ENCODE measurements at places on chromosomes 7 and 10.

DNA sequence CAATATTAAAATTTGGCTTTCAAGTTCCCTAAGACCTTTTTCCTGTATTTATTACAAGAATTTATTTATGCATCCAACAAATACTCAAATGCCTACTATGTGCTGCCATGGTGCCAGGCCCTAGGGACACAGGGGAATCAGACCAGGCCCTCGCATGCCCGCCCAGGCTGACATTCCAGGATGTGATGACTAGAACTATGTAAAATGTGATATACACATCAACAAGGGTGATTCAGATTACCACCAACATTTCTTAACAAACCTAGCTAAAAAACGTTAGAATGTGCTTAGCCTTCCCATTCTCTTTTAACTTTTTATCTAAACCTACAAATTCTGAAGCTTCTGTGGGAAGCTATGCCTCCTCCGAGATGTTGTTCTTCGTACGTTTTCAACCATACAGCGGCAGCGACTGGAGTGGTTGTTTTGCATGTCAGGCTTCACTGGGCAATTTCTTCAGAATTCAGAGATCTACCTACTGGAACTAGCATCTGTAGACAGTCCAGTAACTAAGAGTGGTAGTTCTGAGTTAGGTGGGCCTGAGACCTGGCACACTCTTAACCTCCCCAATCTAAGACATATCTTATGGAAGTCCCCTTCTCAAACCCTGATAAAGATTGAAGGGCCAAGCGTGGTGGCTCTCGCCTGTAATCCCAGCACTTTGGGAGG lies 22.1 kb downstream of the GNA12 start:
- no peak for DNase-seq

DNA sequence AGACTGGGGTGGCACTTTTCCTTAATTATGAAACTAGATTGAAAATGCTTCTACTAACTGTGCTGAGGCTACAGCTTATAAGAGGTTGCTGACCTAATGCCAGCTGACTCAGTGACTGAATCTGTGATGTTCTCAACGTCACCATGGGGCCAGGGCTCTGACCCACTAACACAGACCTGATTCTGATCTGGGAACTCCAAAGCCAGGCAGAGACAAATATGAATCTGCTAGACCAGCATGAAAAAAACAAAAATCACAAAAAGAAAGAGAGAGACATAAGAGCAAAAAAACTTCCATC lies 16.1 kb downstream of the USP6NL start:
- DNase-seq = no peak

DNA sequence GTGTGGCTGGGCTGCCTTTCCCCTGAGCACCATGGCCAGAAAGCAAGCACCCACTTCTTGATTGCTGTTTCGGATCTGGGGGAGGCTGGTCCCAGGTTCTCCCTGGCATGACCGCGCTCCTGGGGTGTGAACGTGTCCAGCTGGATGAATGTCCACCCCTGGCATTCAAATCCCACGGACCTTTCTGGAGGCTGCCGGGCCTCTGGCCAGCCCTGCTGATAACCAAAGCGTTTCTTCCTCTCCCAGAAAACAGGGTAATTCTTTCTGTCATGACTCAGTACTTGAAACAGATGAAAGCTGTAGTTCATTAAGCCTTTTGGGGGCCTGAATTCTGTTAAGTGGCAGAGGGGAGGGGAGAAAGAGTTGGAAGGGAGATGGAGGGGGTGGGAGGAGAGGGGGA lies 73.1 kb upstream of the SAMD8 start:
- DNase-seq = no peak

- no peak for DNase-seq
Observed at GRCh38 chr10:68365611-68366010, 32.9 kb upstream of the PBLD start.

GRCh38 chr10:102118867-102119266 lies 1.3 kb downstream of the LDB1 start:
- no peak for DNase-seq

DNA sequence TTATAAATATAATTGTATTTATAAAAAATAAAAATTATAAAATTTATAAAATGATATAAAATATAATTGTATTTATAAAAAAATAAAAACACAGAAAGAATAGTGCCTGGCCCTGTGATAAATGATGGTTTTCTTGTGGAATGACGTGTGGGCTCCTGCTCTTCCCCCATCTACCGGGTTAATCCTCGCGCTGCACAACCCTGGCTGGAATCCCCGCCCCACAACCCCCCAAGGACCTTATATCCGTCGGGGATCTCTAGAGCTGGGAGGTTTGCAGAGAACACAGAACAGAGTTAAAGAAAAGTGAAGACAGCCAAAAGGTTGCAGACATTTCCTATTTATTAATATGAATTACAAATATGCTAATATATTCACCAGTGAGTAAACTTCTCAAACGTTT lies 95.4 kb upstream of the NPS start:
- no peak for DNase-seq

- no peak for DNase-seq
Observed at GRCh38 chr7:76011442-76011861, 17.1 kb upstream of the TMEM120A start.

- DNase-seq = no peak
Observed at GRCh38 chr10:1896153-1896552, 158.8 kb upstream of the ADARB2 start.

DNA sequence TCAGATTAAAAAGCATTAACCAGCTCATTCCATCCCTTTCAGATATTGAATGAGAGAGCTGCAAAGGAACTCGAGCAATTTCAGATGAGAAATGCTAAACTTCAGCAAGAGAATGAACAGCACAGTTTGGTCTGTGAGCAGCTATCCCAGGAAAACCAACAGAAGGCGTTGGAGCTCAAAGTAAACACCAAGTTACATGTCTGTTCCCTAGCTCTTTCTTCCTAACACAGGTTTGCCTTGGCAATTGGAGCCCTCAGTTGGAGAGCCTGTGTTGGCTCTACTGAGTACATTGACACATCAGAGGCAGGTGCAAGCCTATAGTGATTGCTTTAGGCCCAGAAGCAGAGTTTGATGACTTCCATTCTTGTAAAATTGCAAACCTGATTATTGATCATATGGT lies 14.7 kb downstream of the CFAP58 start:
- no peak for DNase-seq

DNA sequence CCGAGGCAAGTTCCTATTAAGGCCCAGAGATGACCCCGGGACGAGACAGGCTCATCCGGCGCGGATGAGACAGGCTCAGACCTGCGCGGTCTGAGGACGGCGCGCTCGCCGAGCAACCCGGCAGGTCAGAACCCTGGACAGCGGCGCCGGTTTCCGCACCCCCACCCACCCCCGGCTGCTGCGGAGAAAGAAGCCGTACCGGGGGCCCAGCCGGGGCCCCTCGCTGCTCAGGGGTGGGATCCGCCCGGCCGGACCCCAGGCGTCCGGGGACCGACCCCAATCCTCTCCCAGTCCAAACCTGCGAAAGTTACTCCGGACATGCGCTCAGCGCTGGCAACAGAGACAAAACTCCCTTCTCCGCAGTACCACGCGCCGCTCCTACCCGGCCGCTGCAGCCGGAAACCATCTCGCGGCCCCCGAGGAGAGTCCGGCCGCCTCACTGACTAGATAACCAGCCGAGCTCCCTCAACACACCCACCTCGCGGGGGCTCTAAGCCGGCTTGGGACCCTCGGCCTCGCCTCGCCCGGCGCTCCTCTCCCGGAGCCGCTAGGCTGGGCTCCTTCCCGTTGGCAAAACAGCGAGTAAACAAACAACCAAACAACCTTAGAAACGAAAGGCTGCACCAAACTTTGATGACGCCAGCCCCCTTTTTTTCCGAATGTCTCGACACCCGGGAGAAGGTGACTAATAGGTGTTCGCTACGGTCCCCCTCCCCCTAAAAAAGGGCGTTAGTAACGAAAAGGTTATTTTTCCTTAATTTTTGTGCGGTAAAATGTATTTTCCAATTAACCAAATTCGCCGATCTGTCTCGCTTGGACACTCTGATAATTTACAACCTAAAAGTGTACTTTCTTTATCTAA lies 2.3 kb upstream of the DRGX start:
- DNase-seq = no peak

DNA sequence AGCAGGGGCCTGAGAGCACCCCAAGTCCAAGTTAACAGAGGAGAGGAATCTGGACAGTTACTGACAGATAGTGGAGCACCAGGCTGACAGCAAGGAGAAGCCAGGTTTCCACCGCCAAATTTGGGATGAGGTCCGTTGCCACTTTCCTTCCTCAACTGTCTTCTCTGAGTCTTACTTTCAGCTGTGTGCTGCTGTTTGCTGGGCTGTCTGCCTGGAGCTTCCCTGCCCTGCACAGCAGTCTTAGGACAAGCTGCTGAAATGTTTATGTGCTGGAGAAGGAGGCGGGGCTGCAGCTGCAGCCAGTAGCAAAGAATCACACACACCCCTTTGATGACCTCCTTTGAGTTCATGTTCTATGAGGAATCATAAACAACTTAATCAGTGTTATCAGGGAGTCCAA lies 17.4 kb upstream of the CYP3A7 start:
- no peak for DNase-seq

DNA sequence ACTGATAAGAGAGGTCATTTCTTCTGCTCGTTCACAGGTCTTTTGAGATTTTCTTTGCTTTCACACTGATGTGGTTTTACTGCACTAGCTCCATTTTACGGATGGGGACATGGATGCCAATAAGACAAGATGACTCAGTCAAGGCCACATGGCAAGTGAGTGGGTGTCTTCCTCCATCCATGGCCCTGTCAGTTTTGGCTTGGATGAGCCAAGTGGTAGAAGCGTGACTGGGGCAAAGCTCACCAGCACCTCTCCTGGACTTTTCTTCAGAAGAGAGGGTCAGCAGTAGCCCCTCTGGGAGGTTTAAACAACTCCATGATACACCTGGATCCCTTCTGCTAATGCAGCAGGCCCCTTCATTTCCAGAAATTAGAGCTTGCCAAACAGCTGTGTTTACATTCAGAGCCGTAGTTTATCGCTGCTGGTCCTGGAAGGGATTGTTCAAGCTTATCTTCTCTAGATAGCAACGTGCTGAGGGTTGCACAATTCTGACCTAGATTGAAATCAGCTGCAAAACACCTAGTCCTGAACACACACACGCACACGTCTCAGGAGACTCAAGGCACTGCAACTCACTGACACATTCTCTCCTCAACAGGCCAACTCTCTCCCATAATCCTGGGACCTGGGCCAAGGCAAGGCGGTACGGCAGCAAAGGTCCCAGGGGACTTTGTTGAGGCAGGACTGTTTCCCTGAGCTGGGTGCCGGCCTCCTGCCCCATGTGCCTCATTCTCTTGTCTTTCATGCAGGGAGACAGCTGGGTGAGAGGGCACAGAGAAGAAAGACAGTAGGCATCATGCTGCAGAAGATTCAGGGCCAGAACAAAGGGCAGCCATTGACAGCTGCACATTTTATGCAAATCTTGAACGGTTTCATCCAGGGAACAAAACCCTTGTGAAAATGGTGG lies 14.2 kb upstream of the PDCD4 start:
- DNase-seq = no peak

DNA sequence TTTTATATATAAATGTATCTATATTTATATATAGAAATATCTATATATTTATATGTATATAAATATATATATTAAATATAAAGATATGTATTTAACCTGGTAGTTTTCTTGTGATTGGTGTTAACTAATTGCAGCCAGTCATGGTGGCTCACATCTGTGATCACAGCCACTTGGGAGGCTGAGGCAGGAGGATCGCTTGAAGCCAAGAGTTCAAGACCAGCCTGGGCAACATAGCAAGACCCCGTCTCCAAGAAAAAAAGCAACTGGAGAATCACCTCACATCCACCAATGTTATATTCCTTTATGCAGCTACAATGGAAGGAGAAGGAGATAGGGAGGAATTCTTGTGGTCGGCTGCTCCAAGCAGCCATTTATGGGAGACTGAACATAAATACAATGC lies 224.9 kb downstream of the BAMBI start:
- no peak for DNase-seq

GRCh38 chr10:1119027-1119426 lies 62.8 kb downstream of the WDR37 start:
- DNase-seq = no peak

DNA sequence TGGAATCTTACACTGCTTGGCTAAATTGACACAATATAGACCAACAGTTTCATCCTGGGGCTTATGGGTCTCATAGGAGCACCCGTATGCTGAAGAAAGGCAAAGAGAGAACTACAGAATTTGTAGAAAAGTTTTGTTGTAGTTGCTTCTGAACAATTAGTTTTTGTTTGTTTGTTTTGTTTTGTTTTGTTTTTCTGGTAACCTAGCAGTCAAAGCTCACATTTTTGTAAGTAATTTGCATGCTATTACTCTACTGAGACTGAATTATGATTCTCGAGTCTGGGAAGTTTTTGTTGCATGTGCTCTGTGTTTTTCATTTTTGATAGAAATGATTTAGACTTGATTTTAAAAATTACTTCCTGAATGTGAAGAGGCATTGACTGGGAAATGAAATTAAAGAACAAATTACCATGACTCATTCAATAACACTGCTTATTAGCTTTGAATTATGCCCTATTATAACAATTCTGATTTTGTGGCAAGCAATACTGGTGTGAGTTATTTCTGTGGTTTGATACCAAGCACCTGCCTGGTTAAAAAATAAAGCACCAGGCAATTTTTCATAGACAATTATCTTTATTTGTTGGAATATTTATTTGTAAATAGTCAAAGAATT lies 438 bp downstream of the LSMEM1 start:
- DNase-seq = no peak

DNA sequence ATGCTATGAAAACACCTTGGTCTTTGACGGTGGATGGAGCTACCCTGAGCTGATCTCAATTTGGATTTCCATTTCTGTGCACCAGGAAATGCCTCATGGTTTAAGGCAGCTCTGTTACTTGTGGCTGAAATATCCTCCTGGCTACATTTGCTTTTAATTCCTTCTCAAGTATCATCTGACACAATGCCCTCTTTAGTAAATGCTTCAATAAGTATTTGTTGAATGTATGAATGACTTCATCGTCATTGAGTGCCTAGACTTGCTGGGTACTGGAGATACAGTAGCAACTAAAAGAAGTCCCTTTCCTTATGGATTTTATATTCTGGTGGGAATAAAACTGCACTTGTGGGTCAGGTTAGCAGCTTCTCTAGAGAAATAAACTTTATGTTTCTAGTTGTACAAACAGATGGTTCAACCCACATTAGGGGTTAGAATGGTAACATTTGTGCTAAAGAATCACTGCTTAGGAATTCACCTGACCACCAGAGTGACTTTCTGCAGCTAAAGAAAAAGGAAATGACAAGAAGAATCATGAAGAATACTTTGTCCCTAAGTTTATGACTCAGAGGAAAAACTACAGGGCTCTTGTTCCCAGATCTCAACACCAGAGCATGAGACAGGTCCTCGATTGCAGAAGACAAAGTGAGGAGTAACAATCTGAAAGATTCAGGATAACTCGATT lies 21.8 kb upstream of the SMNDC1 start:
- DNase-seq = no peak

Data from thoracic aorta (tissue), 2 donors.